ENCODE measurements at places on chromosomes 7 and 10.

GRCh38 chr10:103911021-103911459 is 6.9 kb downstream of the STN1 start:
- no peak for DNase-seq

DNA sequence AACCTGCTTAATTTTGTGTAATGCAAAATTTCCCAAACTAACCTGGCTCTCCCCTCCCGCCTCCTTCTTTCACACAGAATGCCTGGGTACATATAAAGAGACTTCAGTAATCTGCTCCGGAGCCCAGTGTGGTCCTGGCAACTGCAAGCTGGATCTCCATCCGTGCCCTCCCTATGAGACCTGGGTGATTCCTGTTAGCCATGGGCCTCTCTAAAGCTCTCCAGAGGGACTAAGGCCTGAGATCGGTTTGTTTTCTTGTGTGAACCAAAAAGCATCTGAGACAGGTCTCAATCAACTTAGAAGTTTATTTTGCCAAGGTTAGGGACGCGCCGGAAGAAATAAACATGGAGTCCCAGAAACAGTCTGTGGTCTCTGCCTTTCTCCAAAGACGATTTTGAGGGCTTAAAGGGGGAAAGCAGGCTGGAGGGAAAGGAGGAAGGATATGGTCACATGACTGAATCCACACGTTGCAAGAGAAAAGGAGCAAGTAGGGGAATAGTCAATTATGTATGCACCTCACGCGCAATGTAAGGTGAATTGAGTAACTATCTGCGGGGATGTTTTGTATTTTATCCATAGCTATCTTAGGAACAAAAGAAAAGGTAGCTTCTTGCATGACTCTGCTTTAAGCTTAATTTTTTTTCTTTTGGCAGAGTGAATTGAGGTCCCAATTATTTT is 46.2 kb upstream of the CCDC3 start:
- no peak for DNase-seq

DNA sequence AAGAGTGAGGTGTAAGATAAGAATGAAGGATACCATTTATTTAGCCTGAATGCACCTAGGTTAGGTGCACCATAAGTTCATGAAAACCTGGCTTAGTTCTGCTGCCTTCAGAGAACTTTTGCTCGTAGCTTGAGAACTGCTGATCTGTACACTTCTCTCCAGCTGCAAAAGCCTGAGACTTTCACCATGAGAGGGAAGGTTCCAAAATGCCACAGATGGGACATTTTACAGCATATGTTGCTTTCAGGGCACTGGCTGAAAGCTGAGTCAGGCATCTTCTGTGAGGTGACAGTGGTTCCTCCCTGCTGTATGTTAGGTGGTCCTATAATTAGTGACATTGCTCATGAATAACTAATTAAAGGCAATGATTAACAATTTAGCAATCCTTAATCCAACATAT is 298.3 kb downstream of the GALNT17 start:
- DNase-seq, result no peak

DNA sequence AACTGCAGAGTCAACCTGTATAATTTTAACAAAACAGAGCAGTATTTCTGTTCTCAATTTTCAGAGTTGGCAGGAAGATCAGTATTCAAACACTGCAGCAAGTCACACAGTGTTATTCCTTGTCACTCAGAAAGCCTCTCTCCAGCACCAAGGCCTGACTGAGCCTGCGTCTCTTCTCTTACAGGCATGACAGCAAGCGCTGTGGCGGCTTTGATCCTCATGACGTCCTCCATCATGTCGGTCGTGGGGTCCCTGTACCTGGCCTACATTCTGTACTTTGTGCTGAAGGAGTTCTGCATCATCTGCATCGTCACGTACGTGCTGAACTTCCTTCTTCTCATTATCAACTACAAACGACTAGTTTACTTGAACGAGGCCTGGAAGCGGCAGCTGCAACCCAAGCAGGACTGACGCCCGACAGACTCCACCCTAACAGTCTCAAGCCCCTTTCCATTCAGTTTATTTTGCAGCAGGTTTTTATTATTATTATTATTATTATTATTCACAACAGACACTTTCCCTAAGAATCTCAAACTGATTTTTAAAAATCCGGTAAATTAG is 28.0 kb downstream of the GUSB start:
- DNase-seq, result peak; percentile 22

DNA sequence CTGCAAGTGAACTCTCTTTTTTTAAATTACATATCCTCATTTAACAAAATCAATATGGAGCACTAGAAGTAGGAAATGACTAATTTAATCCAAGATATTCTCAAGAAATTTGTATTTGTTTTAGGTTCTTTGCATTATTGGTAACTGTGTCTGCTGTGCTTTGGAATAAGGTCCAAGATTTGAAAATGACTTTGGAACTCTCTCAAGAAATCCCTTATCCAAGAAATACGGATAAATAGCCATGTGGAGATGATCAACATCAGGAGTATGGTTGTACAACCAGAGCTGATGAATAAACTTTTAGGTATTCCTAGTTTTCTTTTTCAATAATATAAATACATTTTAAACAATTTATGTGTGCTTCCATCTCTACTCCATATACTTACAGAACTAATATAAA is 279.9 kb upstream of the SEMA3C start:
- no peak for DNase-seq

GRCh38 chr7:28509251-28510025 is 97.1 kb downstream of the CREB5 start:
- no peak for DNase-seq

DNA sequence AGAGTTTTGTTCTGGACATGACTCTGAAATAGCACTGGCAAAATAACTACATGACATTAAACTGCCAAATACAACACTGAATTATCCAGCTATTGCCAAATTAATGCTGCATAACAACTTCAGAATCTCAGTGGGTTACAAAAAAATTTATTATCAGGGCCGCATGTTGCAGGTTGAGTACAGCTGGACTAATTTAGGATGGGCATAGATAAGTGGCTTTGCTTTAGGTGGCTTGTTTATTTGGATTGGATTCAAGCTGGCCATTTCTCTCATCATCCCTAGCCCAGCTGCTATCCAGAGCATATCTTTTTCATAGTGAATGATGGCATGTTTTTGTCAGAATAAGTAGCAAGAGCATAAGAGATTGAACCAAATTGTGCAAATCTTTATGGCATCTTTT is 1277.1 kb downstream of the REEP3 start:
- no peak for DNase-seq

- DNase-seq, result no peak
Observed at GRCh38 chr10:79393924-79394610, 46.8 kb downstream of the PPIF start.

GRCh38 chr10:22252801-22253579 is 35.2 kb upstream of the EBLN1 start:
- DNase-seq, result peak; percentile 76

DNA sequence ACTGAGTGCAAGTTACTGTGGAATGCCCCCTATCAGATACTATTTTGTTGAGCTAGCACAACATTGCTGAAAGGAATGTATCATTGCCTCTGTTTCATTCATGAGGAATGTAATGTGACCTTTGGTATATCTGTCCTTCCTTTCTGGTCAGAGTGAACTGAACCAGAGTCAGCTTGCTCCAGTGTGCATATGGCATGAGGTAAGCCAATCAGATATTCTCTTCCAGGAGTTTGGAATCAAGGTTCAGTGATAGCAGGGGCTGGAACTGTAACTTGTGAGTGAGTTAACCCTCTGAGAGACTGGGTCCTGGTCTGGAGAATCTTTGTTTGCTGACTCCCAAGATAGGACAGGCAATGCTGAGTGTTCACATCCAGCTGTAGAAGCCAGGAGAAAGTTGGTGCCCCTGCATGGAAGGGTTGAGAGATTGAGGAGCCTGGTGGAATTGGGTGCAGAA is 45.3 kb upstream of the OSBPL3 start:
- DNase-seq, result no peak

GRCh38 chr10:96743988-96744585 is 23.8 kb upstream of the PIK3AP1 start:
- no peak for DNase-seq

DNA sequence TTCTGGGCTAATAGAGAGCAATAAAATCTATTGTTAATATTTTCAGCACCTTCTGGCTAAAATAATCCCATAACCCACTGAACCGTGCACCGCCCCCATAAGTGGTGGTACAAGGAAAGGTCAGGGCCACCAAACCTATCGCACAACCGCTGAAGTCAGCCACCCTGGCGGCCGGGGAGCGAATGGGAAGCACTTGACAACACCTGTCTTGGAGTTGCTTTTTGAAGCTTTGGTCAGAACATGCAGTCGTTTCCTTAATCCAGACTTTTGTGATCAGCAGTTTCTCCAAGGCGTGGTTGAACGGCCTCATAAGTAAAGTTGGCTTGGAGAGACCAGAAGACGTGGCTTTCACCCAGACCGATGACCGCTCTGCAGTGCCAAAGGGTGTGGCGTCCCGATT is 97.4 kb downstream of the DNAJB6 start:
- no peak for DNase-seq

GRCh38 chr10:6203331-6204062 is 765 bp downstream of the PFKFB3 start:
- no peak for DNase-seq

DNA sequence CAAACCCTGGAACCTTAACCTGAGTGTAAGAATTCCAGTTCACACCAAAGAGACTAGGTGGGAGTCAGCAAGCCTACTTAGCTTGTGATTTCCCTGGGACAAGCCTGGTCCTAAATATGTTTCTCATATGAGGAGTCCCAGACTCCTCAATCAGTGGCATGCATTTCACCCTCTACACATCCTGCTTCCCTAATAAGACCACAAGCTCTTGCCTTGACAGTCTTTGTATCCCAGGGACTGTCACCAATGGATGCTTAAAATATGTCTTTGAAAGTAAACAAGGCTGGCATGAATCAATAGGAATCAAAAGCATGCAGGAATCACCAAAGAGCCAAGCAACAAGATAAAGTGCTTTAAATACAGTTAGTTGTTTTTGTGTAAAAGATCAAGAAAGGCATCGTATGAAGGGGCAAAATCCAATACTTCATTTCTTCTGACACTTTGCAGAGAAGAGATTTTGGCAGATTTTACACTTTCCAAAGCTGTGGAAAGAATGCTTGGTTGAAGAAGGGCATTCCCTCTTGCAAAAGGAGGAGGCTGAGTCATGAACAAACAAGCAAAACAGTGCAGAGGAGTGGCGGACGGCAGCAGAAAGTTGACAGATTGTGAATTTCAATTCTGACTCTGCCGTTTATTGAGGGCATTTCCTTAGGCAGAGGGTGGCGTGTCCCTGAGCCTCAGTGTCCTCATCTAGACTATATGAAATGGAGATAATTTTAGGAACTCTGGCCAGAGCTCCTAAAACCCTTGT is 8.5 kb upstream of the NFE2L3 start:
- DNase-seq, result no peak

- no peak for DNase-seq
Observed at GRCh38 chr10:73759512-73760115, 15.4 kb downstream of the SEC24C start.

DNA sequence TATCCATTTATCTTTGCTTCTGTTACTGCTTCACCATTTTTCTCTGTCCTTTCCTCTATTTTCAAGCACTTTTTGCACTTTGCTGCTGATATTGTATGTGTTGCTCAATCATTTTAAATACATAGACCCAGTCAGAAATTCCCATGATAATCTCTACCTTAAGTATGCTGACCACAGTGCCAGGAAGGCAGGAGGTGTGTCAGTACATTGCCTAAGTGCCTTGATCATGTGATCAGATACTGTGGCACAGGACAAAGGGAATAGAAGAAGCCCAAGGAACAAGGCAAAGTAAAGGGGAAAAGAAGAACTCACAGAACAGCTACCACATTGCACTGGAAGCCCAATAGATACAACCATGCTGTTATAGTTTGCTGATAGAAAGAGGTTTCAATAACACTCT is 53.7 kb upstream of the CD36 start:
- no peak for DNase-seq

GRCh38 chr7:42834676-42835075 is 77.2 kb downstream of the C7orf25 start:
- DNase-seq, result no peak

- DNase-seq, result peak; percentile 91
Observed at GRCh38 chr10:122149561-122150505, 121.3 kb upstream of the BTBD16 start.

GRCh38 chr7:16350634-16351033 is 70.7 kb downstream of the CRPPA start:
- no peak for DNase-seq

GRCh38 chr7:84975586-84976185 is 211.2 kb downstream of the SEMA3D start:
- no peak for DNase-seq

DNA sequence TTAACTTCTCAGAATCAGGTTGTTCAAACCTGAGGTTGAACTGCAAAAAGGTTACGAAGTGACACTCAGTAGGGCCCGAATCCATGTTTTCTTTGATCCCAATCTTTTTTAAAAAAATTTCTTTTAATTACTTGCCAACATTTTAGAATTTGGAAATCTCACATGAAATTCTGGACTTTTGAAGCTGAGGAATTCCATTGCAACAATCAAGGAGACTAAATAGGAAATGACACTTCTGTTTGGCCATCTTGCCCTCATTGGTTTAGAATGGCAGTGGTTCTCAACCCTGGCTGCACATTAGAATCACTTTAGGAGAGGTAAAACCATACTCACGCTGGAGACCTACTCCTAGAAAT is 471 bp upstream of the TOMM7 start:
- DNase-seq, result no peak

- no peak for DNase-seq
Observed at GRCh38 chr7:135414850-135415439, 95.0 kb downstream of the CNOT4 start.

- DNase-seq, result no peak
Observed at GRCh38 chr7:105637755-105638154, 56.5 kb upstream of the EFCAB10 start.

DNA sequence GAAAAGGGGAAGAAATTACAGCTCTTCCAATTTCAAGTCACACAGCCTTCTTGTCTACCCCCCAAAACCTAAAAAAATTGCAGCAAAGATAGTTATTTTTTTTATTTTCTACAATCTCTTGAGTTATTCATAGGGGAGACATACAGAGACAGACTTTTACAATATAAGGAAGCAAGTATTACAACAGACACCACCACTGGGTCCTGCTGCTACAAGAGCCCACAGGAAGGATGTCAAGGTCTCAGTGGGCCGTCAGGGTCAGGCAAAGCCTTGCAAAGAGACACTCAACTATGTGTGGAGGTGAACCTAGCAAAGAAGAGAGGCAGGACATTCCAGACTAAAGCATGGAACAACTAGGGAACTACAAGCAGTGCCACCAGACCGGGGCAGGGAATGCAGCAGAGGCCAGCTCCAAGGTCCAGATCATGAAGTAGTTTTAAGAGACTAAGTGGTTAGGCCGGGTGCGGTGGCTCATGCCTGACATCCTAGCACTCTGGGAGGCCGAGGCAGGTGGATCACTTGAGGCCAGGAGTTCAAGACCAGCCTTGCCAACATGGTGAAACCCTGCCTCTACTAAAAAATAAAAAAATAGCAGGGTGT is 28.2 kb upstream of the ZCCHC24 start:
- DNase-seq, result no peak

DNA sequence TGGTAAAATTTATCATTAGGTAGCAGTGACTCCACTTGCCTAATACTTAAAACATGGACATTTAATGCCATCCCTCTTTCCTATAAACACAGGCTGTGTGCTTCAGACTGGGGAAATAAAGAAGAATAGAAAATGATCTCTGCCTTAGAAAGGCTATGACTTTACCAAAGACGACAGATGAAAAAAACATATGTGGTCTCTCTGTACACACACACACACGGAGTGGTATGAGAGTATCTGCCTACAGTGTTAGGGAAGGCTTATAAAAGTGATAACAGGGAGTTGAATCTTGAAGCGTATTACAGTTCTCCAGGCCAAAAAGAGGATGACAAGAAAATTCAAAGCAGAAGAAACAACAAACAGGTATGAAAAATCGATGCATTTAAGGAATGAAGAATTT is 38.2 kb downstream of the MINDY3 start:
- no peak for DNase-seq

GRCh38 chr7:137753067-137753466 is 93.7 kb downstream of the DGKI start:
- DNase-seq, result no peak
